ENCODE measurements at places on chromosomes 4 and X.

- DNase-seq, result no peak
Observed at GRCh38 chrX:20529711-20530110, 263.0 kb upstream of the RPS6KA3 start.

GRCh38 chr4:84677093-84677492 is 94.2 kb downstream of the CDS1 start:
- no peak for DNase-seq

GRCh38 chr4:109914322-109914721 is 1.6 kb downstream of the EGF start:
- DNase-seq, result no peak

GRCh38 chr4:158203436-158203835 is 6.8 kb upstream of the TMEM144 start:
- no peak for DNase-seq

GRCh38 chr4:149965206-149965605 is 113.0 kb upstream of the DCLK2 start:
- no peak for DNase-seq

DNA sequence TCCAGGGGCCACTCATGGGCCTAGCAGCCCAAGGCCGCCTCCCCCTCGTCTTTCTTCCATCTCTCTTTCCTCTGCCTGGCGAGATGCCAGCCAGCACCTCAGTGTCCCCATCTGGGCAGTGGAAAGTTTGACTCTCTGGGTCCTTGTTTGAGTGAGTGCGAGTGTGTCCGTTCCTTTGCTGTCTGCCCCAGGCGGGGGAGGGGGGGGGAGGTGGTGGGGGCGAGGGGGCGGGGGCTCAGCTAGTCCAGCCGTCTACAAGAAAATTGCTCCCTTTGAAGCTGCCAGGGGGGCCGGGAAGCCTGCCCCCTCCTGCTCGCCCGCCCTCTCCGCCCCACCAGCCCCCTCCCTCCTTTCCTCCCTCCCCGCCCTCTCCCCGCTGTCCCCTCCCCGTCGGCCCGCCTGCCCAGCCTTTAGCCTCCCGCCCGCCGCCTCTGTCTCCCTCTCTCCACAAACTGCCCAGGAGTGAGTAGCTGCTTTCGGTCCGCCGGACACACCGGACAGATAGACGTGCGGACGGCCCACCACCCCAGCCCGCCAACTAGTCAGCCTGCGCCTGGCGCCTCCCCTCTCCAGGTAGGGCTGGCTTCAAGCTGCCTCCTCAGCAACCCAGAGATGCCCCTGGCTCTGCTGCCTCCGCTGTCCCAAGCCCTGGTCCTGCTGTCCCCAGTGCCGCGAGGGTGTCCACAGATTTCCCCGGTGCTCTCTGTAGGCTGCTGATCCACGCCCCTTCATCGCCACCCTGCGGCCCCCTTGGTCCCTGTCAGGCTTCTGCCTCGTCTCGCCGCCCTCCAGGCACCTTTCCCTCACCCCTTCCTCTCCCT is at the start of gene BGN:
Gene BGN, plus strand, starts transcription at position 440 of the 821 bp plus-strand sequence. CDS start 9,652 bp downstream, outside the sequence.
- no peak for DNase-seq

- no peak for DNase-seq
Observed at GRCh38 chr4:135065366-135065765, 863.8 kb upstream of the PABPC4L start.

GRCh38 chr4:70969076-70969475 is 24.4 kb upstream of the DCK start:
- DNase-seq, result no peak

GRCh38 chrX:19064175-19064574 is 58.1 kb downstream of the ADGRG2 start:
- no peak for DNase-seq

DNA sequence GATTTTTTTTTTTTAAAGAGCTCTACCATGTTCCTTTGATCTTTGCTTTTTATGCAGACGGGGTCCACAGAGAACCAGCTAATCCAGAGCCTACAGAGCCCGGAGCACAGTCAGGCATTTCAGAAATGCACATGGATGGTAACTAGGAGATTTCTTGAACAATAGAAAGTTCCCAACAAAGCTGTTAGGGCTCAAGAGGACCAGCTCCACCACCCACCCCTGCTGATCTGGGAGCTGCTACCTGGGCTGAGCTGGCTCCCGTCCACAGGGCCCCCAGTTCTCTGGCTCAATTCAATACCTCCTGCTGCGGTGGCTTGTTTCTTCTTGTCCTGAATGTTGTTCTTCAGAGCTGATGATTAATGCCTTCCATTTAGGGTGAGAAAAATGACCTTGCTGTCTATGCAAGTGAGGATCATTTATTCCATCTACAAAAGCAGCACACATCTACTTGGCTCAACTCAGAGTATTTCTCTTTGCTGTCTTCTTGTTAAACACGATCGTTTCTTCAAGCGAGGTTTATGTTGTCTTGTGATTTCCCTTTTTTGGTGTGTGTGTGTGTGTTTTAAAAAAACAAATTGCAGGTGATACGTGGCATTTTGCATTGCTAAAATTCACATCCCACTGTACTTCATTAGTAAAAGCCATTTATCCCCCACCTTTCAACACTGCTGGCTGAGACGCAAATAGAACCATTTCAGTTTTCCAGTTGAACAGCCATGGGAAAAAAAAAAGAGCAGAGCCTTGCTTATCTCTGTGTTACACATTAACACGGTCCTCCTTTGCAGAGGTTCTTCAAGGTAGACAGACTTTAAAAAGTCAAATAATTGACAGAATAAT is 31.3 kb downstream of the IGFBP7 start:
- no peak for DNase-seq

DNA sequence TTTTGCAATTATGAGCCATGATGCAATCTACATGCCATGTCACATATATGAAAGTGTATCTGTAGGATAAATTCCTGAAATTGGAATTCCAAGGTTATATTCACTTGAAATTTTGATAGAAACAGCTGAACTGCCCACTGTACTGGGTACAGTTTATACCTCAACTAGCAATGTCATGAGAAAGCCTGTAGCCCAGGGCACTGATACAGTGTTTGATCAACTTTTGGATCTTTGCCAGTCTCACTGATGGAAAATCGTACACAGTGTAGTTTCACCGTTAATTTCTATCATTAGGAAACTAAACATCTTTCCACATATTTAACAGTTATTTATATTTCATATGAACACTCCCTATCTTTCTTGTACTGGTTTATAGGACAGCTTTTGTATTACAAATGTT is 34.2 kb downstream of the TAPT1 start:
- DNase-seq, result no peak

GRCh38 chr4:7971881-7972500 is 32.3 kb upstream of the AFAP1 start:
- no peak for DNase-seq

GRCh38 chrX:39144956-39145355 is 343.7 kb downstream of the MID1IP1 start:
- no peak for DNase-seq

- no peak for DNase-seq
Observed at GRCh38 chr4:112751447-112751846, 114.5 kb downstream of the LARP7 start.

GRCh38 chr4:105808750-105809041 is 86.6 kb upstream of the NPNT start:
- no peak for DNase-seq
